ENCODE measurements at places on chromosomes 13 and 19. TPM values are rescaled to one million over a fixed set of nuclear protein-coding genes. Genes with fewer than 3 reads are reported as not detected.

The IFNL3 gene
- not detected for total RNA-seq

The PTH2 gene
- not detected for total RNA-seq

The DIRAS1 gene
- 1.0 TPM for total RNA-seq

The RBM42 gene
- 72.5 TPM for total RNA-seq

The PRR20E gene
- total RNA-seq, result not detected

The ARL11 gene
- not detected for total RNA-seq

The KLF1 gene
- total RNA-seq, result 1.3 TPM

The RXFP2 gene
- 0.06 TPM for total RNA-seq

The PSG4 gene
- not detected for total RNA-seq

The CDADC1 gene
- 6.9 TPM for total RNA-seq

The PRODH2 gene
- total RNA-seq, result not detected

The CKM gene
- total RNA-seq, result 0.14 TPM

- DNase-seq, result no peak
Measured at GRCh38 chr13:100491164-100491842, 97.3 kb downstream of the GGACT start.

- no peak for DNase-seq
Measured at GRCh38 chr13:23467048-23467931, 33.8 kb upstream of the SACS start.

- no peak for DNase-seq
Measured at GRCh38 chr13:90201202-90201601, 1146.3 kb upstream of the MIR17HG start.

DNA sequence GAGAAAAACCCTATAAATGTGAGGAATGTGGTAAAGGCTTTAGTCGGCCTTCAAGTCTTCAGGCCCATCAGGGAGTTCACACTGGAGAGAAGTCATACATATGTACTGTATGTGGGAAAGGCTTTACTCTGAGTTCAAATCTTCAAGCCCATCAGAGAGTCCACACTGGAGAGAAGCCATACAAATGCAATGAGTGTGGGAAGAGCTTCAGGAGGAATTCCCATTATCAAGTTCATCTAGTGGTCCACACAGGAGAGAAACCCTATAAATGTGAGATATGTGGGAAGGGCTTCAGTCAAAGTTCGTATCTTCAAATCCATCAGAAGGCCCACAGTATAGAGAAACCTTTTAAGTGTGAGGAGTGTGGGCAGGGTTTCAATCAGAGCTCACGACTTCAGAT lies 11.7 kb downstream of the ZNF226 start:
- DNase-seq, result no peak

DNA sequence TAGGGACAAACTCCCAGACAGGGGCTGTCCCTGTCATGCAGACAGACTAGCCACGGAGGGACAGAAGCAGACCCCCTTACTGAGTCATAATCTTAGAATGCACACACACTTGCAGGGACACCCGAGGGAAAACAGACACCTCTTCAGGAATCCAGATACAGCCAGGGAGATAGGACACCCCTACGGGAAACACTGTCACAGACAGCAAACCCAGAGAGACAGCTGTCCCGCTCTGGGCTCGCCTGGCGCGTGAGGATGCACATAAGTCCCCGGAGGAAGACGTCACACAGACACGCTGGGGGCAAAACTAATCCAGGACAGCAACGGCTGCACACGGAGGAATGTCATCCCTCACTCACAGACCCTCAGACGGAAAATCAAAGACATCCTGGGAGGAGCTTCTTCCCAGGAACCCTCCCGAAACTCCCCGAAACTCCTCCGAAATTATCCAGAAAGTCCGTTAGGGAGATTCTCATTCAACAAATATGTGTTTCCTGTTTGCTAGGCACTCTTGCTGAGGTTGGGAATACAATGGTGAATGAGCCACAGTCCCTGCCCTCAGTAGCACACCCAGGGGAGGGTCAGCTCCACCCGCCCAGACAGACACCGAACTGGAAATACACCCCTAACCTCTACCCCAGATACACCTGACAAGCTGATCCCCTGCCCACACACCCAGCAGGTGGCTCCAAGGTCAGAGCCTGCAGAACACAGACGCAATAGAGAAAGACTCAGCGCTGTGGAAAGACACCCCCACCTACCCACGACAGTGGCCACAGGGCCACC lies 15.2 kb upstream of the TOMM40 start:
- DNase-seq, result no peak

- DNase-seq, result no peak
Measured at GRCh38 chr13:112152846-112153245, 85.9 kb downstream of the SOX1 start.

- DNase-seq, result no peak
Measured at GRCh38 chr13:66171920-66172319, 1058.2 kb downstream of the PCDH9 start.

DNA sequence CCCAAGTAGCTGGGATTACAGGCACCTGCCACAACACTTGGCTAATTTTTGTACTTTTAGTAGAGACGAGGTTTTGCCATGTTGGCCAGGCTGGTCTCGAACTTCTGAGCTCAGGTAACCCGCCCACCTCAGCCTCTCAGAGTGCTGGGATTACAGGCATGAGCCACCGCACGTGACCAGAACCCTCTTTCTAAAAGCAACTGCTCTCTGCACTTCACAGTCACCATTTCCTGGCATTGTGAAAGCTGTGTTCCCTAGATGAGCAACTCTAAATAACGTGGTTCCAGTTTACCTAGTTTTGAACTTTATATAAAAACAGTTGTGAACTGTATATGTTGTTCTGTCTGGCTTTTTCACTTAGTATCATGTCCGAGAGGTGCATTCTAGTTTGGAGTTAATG lies 152.9 kb downstream of the SIPA1L3 start:
- no peak for DNase-seq

GRCh38 chr19:51681286-51681941 lies 11.7 kb upstream of the SPACA6 start:
- no peak for DNase-seq

DNA sequence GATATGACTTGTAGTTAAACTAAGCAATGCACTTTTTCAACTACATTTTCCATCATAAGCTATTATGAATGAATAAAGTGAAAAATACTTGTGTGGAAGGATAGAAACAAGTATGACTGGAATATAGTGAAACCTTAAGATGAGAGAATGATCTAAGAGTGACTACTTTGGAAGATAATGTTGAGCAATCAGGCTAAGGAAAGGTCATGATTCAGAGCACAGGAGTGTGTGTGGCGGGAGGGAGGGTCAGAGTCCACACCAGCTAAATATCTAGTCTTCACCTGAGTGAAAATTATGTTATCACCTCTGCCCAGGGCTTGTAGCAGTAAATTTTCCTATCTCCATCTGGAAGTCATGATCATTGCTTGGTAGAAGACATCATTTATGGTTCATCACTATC lies 833.4 kb upstream of the ATXN8OS start:
- DNase-seq, result no peak

GRCh38 chr13:110361365-110361911 lies 54.4 kb downstream of the COL4A2 start:
- DNase-seq, result no peak

- no peak for DNase-seq
Measured at GRCh38 chr19:28972058-28972852, 240.7 kb downstream of the UQCRFS1 start.

DNA sequence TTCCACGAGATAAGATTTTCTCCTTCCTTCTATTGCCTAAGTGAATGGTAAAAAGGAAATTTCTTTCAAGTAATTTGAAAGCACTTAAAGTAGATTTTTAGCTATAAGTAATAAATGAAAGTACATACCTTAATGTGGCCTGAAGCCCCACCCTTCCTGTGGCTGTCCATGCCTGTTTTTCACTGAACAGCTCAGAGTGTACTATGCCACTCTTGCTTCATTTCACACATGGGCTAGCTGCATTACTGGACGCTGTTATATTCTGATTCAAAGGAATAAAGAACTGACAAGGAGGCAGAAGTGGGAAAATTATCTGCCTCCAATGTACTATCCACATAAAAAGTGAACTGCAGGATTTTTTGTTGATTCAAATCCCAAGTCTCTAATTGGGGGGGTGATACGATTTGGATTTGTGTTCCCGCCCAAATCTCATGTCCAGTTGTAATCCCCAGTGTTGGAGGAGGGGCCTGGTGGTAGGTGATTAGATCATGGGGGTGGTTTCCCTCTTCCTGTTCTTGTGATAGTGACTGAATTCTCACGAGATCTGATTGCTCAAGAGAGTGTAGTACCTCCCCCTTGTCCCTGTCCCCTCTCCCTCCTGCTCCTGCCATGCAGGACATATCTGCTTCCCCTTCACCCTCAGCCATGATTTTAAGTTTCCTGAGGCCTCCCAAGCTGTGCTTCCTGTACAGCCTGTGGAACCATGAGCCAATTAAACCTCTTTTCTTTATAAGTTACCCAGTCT lies 154.7 kb upstream of the SGCG start:
- no peak for DNase-seq

DNA sequence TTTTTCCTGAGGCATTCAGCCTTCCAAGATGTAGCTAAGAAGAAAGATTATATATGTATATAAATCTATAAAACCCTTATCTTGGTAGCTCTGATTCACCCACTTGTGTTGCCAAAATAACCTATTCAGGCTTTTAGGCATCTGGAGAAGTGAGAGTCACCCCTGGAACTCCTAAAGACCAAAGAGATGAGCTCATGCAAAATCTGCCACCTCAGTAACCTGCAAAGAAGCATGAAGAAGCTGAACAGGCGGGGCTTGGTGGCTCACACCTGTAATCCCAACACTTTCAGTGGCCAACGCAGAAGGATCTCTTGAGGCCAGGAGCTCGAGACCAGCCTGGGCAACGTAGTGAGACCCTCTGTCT lies 393.7 kb downstream of the FOXO1 start:
- no peak for DNase-seq

DNA sequence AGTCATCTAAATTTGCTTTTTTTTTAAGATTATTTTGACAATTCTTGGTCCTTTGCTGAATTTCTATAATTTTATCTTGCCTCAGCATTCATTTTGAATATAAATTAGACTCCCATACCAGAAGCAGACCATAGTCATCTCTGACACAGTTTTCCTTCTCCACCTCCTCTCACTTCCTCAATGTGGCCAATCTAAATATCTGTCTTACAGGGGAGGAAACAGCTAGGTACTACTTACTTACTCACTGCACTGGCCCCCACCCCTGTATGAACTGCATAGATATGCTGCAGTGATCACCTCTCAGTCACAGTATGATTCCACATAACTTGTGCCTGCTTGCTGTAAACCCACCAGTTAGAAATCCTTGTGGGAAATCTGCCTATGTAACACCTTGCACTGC lies 665.6 kb downstream of the FGF9 start:
- DNase-seq, result no peak

GRCh38 chr13:26707122-26708006 lies 53.2 kb downstream of the GPR12 start:
- DNase-seq, result peak; percentile 33

- no peak for DNase-seq
Measured at GRCh38 chr13:113598481-113598880, 13.9 kb downstream of the TFDP1 start.

DNA sequence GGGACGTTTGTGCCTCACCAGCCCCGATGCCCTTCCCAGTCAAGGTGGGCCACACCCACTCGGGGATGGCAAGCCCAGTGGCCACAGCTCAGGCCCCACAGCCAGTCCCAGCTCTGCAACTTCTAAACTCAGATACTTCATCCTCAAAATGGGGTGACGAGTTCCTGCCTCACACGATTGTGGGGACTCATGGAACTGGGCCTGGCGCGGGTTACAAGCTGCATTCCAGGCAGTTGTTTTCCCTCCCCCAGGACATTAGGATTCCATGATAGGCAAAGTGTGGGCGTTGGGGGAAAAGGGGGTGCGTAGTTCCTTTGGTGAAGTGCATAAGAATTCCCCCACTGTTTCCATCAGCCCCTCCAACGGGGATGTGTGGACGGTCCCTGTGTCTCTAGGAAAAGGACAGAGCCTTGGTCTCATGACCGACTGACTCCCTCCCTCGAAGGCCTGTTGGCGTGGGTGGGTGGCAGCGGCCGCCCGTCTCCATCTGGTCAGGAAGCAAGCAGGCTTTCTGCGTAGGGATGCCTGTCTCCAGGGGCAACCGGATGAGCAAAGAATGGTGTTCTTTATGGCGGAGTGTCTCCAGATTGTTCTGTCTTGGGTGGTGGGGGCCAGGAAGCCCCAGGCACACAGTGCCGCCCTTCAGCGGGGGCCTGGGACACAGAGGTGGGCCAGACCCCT lies 21.1 kb upstream of the NPAS1 start:
- no peak for DNase-seq

DNA sequence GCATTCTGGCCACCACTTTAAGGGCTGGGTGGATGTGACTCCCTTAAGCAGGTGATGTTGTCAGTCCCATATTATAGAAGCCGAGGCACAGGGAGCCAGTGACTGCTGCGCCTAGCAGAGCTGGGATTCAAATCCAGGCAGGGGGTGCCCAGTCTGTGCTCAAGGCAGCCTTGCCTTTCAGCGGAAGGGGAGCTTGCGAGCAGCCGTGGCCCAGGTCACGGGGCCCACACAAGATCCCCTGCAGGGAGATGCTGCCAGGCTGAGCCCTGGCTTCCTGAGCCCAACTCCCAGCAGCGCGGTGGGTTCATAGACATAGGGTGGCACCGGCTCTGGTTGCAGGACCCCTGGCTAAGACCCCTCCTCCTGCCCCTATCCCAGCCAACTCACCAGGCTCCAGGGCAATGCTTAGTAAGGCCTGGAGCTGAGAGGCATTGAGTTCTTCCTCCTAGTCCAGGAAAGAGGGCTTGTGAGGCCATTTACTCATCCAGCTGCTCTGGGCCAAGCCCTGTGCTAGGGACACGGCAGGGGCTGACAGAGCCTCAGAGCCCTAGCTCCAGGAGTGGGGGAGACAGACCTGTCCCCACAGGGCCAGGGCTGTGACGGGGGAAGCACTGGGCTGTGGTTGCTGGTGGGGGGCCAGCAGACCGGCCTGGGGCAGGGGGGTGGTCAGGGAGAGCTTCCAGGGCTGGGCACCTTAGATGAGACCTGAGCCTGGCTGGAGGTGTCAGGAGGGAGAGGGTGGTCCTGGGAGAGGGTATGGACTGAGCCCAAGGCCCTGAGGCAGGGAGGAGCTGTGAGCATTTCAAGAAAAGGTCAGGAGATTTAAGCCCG lies 9.6 kb downstream of the CAPN12 start:
- no peak for DNase-seq

DNA sequence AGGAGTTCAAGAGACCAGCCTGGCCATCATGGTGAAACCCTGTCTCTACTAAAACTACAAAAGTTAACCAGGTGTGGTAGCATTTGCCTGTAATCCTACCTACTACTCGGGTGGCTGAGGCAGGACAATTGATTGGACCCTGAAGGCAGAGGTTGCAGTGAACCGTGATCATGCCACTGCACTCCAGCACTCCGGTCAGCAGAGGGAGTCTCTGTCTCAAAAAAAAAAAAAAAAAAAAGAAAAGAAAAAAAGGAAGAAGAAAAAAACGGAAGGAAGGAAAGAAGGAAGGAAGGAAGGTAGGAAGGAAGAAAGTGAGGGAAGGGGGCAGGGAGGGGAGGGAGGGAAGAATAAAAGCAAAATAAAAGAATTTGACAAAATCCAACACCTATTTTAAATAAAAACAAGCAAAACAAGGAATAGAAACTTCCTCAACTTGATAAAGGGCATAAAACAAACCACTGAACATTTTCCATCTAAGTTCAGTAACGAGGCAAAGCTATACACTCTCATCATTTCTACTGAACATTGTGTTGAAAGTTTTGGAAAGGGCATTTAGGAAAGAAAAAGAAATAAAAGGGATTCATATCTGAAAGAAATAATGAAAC lies 411.6 kb upstream of the SLITRK5 start:
- peak; percentile 24 for DNase-seq

- peak; percentile 57 for DNase-seq
Measured at GRCh38 chr19:18007044-18007916, 690 bp upstream of the ARRDC2 start.

Data from NCI-H460 (cell line).